Osteoblast (primary cell): ENCODE measurements at places on chromosomes 5 and 9.

- DNase-seq = peak; percentile 79
Measured at GRCh38 chr9:101485924-101486692, 47.5 kb upstream of the RNF20 start.

GRCh38 chr5:50889790-50890189 lies 223.4 kb downstream of the PARP8 start:
- DNase-seq = no peak

- no peak for DNase-seq
Measured at GRCh38 chr5:135555530-135555929, 19.8 kb upstream of the NEUROG1 start.

DNA sequence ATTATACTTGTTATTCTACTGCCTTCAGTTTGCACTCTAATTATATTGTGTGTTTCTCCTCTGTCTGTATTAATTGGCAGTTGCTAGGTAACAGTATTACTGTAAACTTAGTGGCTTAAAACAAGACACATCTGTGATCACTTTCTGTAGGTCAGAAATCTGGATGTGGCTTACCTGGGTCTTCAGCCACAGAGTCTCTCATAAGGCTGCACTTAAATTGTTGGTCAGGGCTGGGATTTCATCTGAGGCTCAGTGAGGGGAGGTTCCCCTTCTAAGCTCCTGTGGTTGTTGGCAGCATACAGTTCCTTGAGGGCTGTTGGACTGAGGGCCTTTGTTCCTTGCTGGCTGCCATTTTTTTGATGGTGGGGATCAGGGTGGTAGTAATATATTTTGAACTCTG lies 68.8 kb downstream of the SLC44A1 start:
- no peak for DNase-seq
